Left cardiac atrium (tissue), 4 donors: ENCODE measurements at places on chromosomes 5 and 9. TPM values are rescaled to one million over a fixed set of nuclear protein-coding genes. Genes with fewer than 3 reads are reported as not detected.

Gene GOLGA2
- total RNA-seq: 113 TPM

DNA sequence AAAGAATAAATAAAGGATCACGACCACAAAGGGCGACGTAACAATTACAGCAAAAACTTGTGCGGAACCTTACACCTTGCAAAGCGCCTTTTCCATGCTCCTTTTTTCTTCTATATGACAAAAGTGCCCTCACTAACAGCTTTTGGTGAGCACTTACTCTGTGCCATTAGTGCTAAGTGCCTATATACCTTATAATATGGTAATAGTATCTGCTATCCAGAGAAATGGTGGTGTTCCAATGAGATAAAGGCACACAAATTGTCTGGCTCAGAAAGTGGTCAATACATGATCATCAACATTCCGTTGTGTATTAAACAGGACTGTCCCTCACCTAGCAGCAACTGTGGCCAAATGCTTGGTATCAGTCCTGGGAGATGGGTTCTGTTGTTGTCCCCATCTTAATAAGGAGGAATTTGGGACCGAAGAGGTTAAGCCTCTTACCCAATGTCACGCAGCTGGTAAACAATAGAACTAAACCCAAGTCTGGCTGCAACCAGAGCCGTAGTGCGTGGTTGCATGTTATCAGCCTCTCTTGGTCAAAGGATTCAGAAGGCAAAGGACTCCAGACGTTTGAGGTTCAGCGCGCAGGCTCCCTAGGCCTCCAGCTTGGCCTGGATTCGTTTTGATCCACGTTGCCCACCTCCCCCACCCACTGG is 564 bp upstream of the TOR2A start:
- DNase-seq: no peak

- no peak for DNase-seq
Observed at GRCh38 chr5:104400941-104401340, 838.4 kb upstream of the NUDT12 start.

- no peak for DNase-seq
Observed at GRCh38 chr9:12604164-12604821, 88.9 kb upstream of the TYRP1 start.

GRCh38 chr5:32201122-32201753 is 27.1 kb upstream of the GOLPH3 start:
- DNase-seq: no peak

DNA sequence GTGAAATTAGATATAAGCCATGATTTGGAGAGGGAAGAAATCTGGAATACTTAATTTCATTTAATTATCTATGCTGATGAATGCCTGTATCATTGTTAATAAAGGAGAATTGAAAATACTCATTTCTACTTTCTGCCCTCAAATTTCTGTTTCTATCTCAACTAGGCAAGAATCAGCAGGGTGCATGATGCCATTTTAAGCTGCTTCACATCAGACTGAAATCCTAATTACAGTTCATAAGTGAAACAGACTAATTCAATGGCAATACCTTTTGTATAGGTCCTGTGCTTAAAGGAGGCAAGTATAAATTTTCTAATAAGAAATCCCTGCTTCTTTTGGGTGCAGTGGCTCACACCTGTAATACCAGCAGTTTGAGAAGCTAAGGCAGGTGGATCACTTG is 22.3 kb upstream of the TAL2 start:
- no peak for DNase-seq
